Ovary (tissue), 10 donors: ENCODE measurements at places on chromosomes 3 and 15. TPM values are rescaled to one million over a fixed set of nuclear protein-coding genes. Genes with fewer than 3 reads are reported as not detected.

DNA sequence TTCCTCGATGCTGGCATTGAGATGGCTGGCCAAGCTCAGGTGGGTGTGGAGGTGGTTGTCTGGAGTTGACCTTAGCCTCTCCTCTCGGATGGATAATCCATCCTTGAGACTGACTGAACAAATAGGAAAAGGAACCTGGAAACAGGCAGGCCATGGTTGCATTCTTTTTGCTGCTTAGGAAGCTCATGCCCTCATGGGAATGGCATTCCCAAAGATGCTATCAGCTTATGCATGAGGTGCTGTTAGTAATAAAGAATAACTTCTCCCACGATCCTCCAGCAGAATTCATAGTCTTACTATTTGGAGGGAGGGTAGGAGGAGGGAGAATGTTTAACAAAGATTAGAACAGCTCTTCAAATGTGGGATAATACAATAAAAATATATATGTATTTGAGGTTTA, 303.0 kb upstream of the TPM1 start:
- DNase-seq = no peak

DNA sequence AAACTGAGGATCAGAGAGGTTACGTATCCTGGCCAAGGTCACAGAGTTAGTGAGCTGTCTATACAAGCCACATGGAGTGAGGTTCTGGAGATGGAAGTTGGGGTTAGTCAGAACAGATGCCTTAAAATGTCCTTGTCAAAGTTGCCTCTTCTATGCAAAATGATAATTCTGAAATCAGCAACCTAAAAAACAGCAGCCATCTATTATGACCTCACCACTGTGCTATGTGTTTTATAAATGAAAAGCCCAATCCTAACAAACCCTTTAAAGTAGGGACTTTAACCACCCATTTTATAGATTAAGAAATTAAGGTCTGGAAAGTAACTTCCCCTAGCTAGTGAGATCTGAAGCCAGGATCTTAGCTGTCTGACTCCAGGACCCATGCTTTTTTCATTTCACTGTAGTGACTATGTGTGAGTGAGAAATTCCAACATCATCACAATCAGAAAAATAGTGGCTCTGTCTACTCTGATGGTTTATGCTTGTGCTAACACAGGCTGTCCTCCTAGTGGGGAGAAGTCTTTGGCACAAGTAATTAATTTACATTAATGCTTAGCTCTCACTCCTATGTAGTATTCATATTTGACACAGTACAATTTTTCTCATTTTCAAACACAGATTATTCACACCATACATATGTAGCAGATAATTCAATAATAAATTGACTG, 143.6 kb downstream of the ANO10 start:
- no peak for DNase-seq

The PDIA5 gene
- 30.6 TPM for total RNA-seq

DNA sequence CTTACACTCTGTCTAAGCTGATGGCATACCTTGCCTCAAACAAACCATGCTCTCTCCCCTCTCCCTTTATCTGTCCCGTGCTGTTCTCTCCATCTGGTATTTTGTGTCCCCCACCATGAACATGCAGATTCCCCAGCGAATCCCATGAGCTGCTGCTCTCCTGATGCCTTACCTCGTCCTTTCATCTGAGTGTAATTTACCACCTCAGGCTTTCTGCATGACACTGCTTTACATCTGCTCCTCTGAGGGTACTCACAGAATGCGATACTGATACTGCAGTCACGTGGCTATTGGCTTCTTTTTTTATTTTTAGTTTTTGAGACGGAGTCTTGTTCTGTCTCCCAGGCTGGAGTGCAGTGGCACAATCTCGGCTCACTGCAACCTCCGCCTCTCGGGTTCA, 341.7 kb downstream of the PTPRG start:
- DNase-seq = no peak

The ECE2 gene
- not detected for total RNA-seq

DNA sequence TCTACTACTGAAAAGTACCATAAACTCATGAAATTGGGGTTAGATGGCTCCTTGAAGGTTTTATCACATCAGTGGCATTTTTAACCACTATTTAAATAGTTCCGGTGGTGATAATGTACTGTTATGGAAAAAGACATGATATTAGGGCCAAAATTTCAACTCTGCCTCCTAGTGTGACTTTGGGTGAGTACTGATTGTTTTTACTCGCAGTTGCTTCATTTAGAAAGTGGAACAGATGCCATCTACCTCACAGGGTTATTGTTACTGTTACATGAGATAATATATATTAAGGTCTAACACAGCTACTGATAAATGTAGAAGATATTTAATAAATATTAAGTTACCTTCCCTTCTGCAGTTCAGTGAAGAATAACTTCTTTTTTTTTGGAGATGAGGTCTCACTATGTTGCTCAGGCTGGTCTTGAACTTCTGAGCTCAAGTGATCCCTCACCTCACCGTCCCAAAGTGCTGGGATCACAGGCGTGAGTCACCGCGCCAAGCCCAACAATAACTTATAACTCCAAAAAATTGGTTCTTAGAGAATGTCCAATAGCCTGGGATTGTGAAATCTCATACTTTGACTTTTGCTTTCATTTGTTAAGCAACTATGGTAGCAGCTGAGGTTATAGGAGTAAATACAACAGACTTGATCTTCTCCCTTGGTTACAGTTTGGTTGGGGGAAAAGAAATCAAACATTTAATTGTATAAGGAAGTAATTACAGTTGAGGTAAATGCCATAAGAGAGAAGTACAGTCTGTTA, 48.3 kb downstream of the MEF2A start:
- DNase-seq = no peak
